ENCODE measurements at places on chromosomes 1 and 21.

DNA sequence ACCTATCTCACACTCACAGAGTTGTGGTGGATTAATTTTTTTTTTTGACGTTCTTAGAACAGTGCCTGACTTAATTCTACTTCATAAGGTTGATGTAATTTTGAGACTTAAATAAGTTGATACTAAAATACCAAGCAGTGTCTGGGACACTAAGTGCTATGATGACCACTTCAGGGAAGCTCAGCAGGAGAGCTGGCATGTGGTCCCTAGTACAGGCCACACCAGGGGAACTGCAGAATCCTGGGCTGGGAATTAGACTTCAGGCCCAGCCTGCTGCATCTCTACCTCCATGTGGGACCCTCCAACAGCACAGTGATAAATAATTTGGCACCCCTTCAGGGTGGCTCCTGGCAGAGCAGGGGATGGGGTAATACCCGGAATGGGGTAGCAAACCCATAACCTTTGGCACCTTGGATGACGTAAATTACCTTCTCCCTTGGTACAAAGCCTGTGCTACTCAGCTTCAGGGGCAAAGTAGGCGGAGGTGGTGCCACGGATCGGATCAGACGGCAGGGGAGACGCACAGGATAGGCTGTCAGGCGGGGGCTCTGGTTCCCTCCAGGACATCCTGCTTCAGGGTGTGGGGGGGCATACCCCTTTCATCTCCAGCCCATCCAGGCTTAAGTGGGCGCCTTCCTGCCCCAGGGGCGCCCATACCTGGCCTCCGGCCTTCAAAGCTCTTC is 4.8 kb downstream of the MFSD2A start:
- DNase-seq = no peak

DNA sequence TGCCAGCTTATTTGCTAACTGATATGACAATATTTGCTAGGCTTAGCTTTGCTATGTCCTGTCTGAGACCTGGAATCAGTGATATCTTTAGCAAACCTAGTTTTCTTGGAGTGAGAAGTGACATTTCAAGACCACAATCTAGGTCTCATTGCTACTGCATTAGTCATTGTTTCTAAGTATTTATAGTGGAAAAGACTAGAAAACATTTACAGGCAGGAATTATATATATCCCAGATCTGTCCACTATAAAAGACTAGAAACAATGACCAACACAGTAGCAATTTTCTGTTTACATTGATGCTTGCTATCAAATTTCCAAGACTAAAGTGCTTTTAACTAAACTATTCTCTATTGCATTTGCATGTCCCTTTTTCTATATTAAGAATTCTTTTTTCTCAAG is 5.0 kb upstream of the RGS18 start:
- no peak for DNase-seq

DNA sequence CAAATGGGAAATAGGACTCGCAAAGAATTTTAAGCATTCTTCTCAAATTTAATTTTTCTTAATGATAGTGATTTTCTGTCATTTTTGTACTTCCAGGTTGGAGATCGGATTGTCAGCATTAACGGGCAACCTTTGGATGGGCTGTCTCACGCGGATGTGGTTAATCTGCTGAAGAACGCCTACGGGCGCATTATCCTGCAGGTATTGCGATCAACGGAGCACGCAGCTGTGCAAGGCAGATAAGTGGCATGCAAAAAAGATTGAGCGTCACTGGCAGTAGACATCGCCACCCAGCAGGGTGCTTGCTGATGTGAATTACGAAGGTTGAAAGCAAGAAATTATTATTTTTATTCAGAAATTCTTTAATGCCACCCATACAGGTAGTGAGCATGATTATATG is 65.9 kb upstream of the L1TD1 start:
- DNase-seq = no peak

DNA sequence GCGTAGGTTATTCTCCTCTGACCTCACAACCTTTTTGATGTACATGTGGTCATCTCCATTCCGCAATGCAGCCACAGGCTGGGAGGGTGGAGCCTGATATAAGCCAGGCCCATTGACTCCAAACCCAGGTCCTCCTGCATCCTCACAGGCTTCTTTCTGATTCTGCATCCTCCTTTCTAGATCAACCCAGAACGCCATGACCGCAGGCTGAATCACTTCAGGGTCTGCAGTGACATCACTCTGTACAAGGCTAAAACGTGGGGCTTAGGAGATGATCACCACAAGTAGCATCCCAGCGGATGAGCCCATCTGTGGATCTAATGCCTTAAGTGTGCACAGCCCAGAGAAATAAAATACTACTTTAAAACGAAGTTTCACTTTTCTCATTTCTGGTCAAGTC is 16.1 kb downstream of the EBNA1BP2 start:
- DNase-seq = no peak

- DNase-seq = no peak
Observed at GRCh38 chr1:245285168-245285567, 130.4 kb downstream of the KIF26B start.

GRCh38 chr1:4292861-4293260 is 361.5 kb upstream of the AJAP1 start:
- DNase-seq = no peak

GRCh38 chr1:204223129-204223860 is 9.5 kb upstream of the GOLT1A start:
- DNase-seq = no peak

DNA sequence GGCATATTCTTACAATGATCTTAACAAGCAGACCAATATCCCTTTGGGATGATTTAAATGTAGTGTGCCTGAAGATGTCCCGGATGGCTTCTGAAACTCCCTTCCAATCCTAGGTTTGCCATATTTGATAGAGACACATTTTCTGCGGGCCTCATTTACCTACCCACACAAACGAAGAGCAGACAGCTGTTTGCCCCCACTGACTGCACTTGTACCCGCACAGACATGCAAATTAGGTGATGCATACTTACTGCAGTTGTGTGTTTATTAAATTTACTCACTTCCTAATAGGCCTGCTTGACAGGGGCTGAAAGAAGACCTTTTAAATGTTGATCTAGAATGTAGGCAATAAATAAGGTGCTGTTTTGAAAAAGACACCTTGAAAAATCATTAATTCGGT is 257.9 kb upstream of the RRP15 start:
- DNase-seq = no peak

GRCh38 chr21:31180256-31181081 is 142.2 kb upstream of the KRTAP19-8 start:
- DNase-seq = no peak

DNA sequence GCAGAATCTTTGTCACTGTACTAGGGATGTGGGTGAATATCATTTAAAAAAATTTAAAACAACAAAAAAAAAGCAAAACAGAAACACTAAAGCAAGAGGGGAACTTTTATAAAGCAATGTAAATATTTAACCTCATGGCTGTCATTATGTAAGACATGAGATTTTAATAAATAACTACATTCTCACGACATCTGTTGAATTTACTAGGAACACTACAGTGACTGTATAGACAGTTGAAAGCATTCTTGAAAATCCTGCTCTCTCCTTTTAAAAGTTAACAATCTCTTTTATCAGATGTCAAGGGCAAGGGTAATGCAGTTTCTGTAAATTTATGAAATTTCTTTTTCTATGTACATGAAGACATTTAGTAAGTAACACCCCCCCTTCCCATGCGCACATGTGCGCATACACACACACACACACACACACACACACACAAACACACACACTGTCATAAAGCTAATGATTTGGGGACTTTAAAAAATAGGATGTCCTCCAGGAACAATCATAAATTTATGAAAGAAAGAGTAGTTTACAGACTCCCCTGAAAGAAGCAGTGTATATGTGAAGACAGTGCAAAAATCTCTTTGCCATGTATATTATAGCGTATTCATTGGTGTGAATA is 51.7 kb downstream of the PROX1 start:
- no peak for DNase-seq

DNA sequence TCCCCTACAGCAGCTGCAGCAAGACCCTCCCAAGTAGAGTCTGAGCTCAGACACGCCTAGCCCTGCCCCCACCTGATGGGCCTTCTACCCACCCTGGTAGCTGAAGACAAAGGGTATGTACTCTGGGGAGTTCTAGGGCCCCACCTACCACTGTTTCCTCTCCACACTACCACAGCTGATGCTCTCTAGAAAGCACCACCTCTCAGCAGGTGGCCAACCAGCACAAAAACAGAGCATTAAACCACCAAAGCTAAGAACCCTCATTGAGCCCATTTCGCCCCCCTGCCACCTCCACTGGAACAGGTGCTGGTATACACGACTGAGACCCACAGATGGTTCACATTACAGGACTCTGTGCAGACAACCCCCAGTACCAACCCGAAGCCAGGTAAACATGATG is 258.9 kb downstream of the SETD4 start:
- no peak for DNase-seq

- no peak for DNase-seq
Observed at GRCh38 chr1:9455487-9456234, 83.6 kb upstream of the SLC25A33 start.

GRCh38 chr21:33008333-33009051 is 17.2 kb upstream of the OLIG2 start:
- no peak for DNase-seq

DNA sequence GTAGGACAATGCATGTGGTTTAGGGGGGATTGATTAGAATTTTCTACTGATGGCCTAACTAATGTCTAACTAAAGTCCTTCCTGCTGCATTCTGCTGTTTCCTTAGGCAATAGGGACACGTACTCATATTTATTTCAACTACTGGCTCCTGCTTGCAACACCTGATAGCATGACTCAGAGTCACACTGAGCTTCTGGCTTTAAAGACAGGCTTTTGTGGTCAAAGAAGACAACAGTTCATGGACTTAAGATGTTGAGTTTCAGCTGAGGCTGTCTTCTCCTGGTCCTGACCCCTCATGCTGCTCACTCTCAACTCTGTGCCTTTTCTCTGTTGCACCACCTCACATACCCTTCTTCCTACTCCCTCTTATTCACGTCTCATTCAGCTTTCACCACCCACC is 29.1 kb upstream of the TRABD2B start:
- no peak for DNase-seq

- DNase-seq = no peak
Observed at GRCh38 chr1:106289265-106289928, 767.1 kb upstream of the PRMT6 start.

DNA sequence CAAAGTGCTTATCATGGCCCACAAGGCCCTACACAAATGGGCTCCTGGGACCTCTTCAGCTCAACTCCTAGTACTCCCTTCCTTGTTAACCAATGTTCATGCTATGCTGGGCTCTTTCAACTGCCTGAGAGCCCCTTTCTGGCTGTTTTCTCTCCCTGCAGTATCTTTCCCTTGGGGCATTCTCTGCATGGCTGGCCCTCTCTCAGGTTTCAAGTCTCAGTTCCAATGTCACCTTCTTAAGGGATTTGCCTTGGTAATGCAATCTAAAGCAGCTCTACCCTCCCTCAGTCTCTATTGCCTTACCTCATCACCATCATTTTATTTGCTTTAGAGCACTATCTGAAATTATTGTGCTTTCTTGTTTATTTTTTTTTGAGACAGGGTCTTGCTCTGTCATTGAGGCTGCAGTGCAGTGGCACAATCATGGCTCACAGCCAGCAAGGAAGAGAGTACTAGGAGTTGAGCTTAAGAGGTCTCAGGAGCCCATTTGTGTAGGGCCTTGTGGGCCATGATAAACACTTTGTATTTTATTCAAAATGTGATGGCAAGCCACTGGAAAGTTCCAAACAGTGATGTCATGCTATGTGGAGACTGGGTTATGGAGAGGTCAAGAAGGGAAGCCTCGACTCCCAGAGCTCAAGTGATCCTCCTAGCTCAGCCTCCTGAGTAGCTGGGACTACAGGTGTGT is 63.4 kb upstream of the SRSF10 start:
- DNase-seq = no peak

Data from cortex of kidney (tissue), 1 donor.